ENCODE measurements at places on chromosomes 4 and X.

DNA sequence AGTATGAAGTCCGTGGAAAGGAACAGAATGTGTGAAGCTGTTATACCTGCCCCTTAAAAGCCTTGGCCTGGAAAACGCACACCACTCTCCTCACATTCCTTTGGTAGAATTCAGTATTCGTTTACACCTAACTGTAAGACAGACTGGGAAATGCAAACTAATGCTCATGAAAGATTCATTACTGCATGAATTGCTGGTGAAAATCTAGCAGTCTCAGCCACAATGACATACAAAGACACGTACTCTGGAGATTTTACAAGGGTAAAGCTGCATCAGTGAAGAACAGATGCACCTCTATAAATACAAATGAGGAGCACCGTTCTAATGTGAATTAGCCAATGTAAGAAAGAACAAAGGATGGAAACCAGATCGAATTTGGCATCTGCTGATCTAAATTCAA lies 2051.3 kb downstream of the PCDH7 start:
- DNase-seq: no peak

- DNase-seq: no peak
Measured at GRCh38 chrX:123990602-123991001, 29.1 kb downstream of the STAG2 start.

DNA sequence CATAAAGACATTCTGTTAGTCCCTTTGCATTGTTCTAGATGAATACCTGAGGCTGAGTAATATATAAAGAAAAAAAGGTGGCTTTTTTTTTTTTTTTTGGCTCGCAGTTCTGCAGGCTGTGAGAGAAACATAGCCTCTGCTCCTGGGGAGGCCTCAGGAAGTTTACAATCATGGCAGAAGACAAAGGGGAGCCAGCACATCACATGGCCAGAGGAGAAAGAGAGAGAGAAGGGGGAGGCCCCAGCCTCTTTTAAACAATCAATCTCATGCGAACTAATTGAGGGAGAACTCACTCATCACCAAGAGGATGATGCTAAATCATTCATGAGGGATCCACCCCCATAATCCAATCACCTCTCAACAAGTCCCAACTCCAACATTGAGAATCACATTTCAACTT lies 364.0 kb upstream of the EPHA5 start:
- no peak for DNase-seq

- no peak for DNase-seq
Measured at GRCh38 chr4:5893004-5893580, at the start of gene CRMP1. TSS of gene CRMP1 (minus strand) at chr4:5893086. CDS start at chr4:5892969, 117 bp downstream.

GRCh38 chrX:111047575-111047974 lies 48.4 kb upstream of the PAK3 start:
- no peak for DNase-seq

- no peak for DNase-seq
Measured at GRCh38 chrX:21606002-21606401, 52.1 kb downstream of the KLHL34 start.
